SJCRH30 (cell line): ENCODE measurements at places on chromosomes 4 and X. TPM values are rescaled to one million over a fixed set of nuclear protein-coding genes. Genes with fewer than 3 reads are reported as not detected.

The ENPP6 gene
- not detected in 2 replicates for total RNA-seq

The MAP3K15 gene
- total RNA-seq = 0.38 and 0.51 TPM in 2 replicates

The BTC gene
- total RNA-seq = 0.26 and 0.30 TPM in 2 replicates

The CCDC110 gene
- not detected in 2 replicates for total RNA-seq

The HMX1 gene
- total RNA-seq = not detected in 2 replicates

The ASB12 gene
- total RNA-seq = 0.10 TPM in 1 of 2 replicates, not detected in the other

The ATP6AP1 gene
- 30.4 and 32.0 TPM in 2 replicates for total RNA-seq

The CT45A10 gene
- not detected in 2 replicates for total RNA-seq

- no peak for DNase-seq
Observed at GRCh38 chrX:144295921-144296320, 412.1 kb downstream of the UBE2NL start.

GRCh38 chrX:136203438-136203837, 47.8 kb downstream of the MAP7D3 start:
- no peak for DNase-seq

- peak; percentile 81 for DNase-seq
Observed at GRCh38 chr4:141636771-141637460, 533 bp downstream of the IL15 start.

- DNase-seq = no peak
Observed at GRCh38 chrX:104695593-104695992, 129.6 kb downstream of the IL1RAPL2 start.

DNA sequence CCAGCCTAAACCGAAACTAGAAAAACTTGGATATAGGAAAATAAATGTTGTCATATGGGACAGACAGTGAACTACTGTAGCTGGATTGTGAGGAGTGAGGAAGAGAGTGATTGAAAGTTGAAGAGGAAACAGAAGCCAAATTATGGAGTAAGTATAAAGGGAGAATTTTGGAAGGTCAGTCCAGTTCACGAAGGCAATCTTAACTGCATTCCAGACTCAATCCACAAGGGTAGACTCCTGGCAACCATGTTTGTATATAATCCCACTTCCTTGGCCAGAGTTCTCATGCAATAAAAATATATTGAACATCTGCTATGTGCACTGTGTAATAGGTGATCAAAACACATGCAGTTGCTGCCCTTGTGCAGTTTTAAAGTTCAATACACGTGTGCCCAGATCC, 58.6 kb upstream of the CAMK2D start:
- no peak for DNase-seq

DNA sequence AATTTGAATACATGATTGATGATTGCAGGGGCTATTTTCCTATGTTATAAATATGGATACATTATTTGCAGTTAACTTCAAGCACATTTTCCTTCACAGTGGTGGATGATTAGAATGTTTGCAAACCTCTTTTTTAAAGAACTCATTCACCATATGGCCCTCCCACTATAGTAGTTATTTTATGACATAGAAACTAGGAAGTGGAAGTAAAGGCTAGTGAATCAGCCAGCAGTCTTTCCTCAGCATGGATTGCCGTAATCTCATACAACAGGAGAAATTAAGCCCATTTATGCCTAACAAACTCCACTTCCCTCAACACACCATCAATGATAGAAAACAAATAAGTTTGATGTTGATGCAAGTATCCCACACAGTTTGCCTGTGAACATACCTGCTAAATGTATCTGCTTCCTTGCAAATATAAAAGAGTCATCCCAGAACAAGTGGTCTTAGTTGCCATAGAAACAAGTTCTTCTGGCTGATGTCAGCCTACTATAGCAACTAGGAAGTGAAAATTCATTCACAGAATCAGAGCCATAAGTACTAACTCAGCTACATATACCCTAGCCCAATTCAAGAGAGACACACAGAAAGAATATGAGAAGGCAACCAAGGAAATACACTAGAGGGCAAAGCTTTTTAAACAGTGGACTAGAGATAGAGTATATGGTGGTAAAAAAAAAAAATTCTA, 100.9 kb upstream of the RADX start:
- no peak for DNase-seq

DNA sequence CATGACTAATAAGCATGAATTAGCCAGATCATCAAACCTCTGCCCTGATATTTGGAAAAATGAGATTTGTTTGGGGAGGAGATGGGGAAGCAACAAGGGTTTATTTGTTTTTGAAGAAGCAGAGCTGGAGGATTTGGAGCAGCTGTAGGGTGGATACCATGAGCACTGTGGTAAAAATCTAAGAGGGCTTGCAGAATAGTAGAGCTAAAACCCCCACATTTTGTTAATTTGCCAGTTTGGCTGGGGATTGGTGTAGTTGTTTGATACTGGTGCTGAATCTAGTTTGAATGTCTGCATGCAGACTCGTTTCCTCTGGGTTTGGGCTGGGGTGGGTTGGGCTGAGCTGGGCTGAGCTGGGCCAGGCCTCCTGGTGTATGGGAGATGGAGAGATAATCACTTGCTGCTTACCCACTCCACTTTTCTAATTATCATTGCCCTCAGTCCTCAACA, 43.7 kb downstream of the SMAD1 start:
- DNase-seq = peak; percentile 37

DNA sequence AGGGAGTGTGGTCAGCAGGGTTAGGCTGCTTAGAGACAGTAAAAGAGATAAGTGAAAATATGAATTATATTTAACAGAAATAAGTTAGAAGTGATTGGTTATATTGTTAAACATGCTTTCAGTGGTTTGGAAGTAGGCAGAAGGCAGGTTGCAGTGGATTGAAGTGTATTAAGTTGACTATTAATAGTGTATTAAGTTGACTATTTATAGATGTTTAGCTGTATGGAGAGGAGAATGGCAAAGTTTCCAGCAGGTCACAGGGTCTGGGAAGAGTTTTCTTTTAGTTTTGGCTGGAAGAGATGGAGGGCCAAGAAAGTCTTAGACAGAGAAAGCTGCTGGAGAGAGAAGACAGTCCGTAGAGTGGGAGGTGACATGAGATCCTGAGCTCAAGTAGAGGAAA, 7.9 kb downstream of the SMIM20 start:
- DNase-seq = no peak

DNA sequence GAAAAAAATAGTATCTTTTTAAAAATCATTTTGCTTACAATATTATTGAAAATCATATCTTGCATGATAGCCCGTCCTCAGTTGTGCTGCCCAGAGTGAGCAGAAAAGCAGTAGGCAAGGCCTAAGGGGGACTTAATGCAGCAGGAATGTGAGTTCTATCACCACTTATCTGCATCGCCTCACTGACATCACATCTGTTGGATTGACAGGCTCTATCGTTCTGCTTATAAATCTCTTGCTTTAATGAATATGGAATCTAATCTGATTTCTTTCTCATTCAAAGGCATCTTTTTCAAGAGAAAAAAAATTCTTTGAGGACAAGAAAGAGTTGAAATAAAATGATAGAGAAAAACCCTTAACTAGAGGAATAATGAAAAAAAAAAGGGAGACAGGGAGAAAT, 249.9 kb downstream of the PAPSS1 start:
- DNase-seq = no peak

DNA sequence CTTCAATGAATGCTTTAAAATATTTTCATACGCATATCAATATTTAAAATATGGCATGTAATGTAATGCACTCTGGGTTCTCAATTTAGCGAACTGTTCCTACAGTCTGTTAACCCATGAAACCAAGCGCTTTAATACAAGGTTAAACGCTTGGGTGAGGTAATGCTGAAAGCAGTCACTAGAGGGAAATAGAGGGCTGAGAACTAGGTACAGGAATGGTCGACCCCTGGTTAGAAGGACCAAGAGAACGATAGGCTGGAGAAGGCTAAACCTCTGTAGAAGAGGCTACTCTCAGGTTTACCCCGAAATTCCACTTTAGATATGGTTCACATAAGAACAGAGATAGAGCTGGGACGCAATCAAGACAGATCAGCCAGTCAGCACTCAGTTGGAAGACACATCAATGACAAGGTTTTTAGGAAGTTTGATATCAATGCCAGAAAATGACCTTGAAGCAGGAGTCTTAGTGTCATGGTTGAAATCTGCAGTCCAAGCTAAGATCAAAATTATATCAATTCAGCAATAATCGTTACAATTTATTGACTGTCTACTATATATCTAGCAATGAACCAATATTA, 26.9 kb downstream of the ARSJ start:
- DNase-seq = peak; percentile 82

GRCh38 chr4:109041463-109042360, 260.7 kb downstream of the COL25A1 start:
- DNase-seq = no peak

GRCh38 chr4:16530688-16531635, 304.7 kb upstream of the TAPT1 start:
- no peak for DNase-seq

- peak; percentile 93 for DNase-seq
Observed at GRCh38 chr4:140743194-140743931, 12.8 kb downstream of the TBC1D9 start.
